Right atrium auricular region (tissue), 2 donors: ENCODE measurements at places on chromosomes 6 and 20. TPM values are rescaled to one million over a fixed set of nuclear protein-coding genes. Genes with fewer than 3 reads are reported as not detected.
A peak's percentile ranks its signal among the peaks of the same experiment; 100 is the strongest.

GRCh38 chr20:42949950-42950349 is 239.8 kb downstream of the PTPRT start:
- no peak for DNase-seq

DNA sequence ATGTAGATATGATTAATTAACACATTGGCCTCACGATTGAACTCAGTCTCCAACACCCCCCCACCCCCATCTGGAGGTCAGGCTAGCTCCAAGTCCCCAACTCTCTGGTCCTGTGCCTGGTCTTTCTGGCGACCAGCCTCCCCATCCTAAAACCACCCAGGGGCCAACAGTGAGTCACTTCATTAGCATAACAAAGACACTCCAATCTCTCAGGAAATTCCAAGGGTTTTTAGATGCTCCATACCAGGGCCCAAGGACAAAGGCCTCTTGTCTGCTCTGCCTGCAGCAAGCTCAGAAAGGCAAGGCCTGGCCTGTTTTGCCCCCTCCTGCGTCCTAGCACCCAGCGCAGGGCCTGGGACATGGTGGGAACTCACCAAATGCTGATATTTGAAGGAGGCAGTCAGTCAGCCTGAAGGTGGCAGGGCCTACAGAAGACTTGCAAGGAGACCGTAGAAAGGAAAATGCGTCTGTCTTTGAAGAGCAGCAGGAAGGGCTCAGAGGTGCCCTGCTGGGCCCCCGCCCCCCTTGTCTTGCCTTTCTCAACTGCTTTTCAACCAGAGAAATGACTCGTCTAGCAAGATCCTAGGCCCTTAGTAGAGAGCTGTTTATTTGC is 184.7 kb downstream of the CDH4 start:
- no peak for DNase-seq

CST2 gene
- not detected for total RNA-seq

DNA sequence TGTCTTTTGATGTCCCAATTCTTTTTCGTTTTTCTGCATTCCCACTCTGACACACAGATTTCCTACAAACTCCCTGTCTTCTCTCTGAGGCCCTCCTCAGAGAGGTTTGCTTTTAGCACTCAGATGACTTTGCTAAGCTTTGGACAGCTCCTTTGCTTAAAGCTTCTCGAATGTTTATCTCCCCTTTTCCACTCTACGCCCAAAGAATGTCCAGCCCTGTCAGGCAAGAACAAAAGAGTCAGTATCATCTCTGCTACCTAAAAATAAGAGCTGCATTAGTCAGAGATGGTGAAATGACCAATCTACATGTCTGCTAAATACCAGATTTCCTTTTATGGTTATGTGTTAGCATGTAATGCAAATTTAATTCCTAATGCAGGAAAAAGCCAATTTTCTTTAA is 56.8 kb downstream of the PREP start:
- DNase-seq, result no peak

DNA sequence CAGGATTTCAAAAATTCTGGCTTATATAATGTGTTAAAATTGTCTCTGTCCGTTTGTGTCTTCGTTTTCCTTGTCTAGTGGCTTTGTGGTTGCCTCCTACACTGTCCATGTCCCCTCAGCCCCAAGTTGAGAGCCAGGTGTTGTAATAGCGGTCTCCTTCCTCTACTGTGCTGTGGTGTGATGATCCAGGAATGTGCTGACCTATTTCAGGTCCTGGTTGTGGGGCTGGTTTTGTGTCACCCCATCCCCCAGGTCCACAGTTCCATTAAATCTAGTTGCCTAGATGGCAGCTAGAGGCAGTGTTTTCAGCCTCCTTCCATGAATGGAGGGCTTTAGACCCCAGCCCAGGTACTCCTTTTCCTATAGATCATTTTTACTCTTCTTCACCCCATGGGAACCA is 128.7 kb downstream of the DNAH8 start:
- DNase-seq, result no peak

DNA sequence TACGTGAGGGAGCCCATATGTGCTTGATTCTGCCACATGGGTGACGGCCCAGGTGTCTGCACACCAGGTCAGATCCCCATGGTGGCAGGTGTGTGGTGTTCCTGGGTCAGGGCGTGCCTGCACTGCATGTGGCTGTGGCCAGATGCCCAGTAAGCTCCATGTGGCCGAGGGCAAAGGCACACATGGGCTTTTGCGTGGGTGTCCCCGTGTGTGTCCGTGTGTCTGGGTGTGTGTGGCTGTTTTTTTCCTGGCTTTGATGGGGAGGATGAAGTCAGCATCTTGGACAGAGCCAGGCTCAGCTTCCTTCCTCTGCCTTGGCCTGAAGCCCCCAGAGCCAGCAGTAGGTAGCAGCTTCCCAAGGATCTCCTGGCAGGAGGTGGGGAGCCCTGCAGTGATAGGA is 1.5 kb upstream of the TNXB start:
- DNase-seq, result no peak

DNA sequence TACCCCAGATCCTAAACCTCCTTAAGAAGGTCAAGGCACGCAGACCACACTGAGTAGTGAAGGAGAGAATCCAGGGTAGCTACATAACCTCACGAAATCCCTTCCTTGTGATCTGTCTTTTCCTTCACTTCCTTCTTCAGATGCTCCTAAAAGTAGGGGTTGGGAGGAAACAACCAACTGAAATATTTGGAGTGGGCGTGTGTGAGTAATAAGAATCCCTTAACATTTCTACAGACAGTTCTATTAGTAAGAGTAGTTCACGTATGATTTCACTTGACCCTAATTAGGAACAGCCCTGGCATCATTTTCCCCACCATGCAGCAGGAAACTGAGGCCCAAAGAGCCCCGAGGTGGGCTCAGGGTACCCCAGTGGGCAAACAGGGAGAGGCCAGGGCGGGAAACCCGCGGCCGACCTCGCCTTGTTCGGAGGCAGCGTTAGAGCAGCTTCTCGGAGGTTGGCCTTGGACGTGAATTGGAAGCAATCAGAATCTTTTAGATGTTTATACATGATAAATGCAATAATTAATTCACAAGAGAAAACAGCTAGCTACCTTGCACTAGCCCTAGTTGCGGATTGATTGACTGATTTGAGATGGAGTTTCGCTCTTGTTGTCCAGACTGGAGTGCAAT is 859 bp upstream of the RAE1 start:
- DNase-seq, result no peak

DNA sequence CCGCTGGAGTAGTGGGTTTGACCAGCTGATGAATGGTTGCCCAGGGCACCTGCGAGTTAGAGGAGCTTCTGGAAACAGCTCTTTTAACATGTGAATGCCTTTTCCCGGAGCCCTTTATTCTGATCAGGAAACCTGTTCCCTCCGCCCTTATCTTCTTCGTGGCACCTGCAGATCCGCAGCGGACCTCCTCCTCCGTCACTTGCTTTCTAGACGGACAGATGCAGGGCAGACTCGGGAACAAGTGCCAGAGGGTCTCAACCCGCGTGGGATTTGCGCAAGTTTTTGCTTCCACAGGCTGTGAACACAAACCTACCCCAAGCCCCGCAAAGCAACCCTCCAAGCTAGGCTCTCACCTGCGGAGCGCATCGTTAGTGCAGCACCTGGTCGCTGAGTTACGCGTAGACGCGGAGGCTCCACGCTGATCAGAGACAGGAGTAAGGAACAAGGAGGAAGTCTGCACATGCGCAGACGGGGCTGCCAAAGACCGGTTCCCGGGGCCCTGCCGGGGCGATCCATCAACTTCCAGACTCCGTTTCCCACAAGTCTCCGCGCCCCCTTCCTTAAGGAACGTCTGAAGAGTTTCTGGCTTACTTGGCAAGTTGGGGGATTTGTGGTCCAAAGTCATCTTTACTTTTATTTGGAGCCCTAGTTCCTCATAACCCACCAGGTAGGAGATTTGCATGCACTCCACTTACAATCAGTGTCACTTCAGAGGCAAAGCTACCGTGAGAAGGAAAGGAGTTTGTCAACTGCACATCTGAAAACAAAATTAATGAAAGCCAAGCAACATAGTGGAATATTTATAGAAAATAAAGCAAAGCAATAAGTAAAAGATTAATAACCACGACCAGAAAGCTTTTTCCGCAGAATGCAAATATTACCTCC is 52.7 kb upstream of the ELMO2 start:
- no peak for DNase-seq

ATXN1 gene
- 62.0 TPM for total RNA-seq

PROKR2 gene
- not detected for total RNA-seq

HMGCLL1 gene
- total RNA-seq, result 0.94 TPM

GNRH2 gene
- not detected for total RNA-seq

DNA sequence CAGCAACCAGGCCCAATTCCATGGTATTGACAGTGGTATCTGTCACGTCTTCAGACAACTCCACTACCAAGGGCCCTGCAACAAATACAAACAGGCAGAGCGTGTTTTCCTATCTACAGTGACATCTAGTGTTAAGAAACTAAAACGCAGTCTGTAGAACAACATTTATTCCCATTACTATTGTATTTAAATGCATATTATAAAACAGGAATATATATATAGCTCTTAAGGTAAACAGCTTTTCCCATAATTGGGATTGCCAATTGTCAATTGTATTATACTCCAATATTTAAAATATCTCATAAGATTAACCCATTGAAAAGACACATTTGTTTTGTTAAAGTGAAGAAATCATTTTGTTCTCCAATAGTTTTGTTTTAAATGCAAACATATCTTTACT is 97.2 kb downstream of the KIF16B start:
- no peak for DNase-seq

MCHR2 gene
- total RNA-seq, result not detected

DNA sequence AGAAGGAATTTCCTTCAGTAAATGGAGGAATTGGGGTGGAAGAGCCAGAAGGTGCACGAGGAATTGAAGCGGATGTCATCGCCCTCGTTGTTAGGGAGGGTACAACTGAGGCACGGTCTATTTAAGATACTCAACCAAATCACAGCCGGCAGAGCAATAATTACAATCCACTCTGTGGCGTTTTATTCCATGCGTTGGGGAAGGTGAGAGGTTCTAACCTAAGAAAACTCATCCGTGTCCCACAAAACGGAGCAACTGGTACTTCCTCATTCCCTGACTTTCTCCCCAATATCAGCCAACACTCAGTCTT is 802 bp upstream of the RRBP1 start:
- DNase-seq, result no peak

- no peak for DNase-seq
Measured at GRCh38 chr6:47307362-47308197, 2.1 kb downstream of the TNFRSF21 start.

GRCh38 chr6:328136-328670 is 35.9 kb downstream of the DUSP22 start:
- peak; percentile 87 for DNase-seq

- DNase-seq, result no peak
Measured at GRCh38 chr6:55023230-55023629, 151.1 kb upstream of the HCRTR2 start.

STK38 gene
- 17.6 TPM for total RNA-seq

ADAT2 gene
- 2.2 TPM for total RNA-seq

ZFP57 gene
- total RNA-seq, result 0.30 TPM

MEP1A gene
- not detected for total RNA-seq

DNA sequence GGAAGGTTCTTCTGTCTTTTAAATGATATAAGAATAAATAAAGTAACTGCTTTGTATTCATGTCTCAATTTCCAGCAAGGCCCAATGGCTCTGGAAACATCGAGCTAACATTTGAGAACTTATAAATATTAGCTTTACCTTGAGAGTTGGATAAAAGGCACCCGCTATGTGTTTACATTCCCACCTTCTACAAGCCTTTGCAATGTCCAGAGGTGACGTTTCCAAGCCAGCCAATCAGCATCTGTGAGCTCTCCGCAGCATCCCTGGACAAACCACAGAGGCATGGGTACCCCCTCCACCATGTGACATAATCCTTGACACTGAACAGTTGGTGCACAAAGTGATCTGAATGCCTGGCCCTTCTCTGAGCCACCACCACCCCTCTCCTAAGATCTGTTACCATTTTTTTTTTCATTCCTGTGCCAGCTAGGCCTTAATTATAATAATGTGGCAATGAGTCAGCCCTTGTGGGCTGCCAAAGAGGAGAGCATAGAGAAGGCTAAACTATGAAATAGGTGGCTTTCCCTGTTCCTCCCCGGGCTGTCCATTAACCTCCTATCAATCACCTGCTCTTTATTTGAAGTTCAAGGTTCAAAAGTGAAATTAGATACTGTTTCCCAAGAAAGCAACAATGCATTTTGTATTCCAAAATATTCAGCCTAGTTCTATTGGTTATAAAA is 4.1 kb downstream of the CBLN4 start:
- no peak for DNase-seq

GRCh38 chr6:119256978-119257462 is 92.5 kb downstream of the MAN1A1 start:
- no peak for DNase-seq

GRCh38 chr6:106643061-106643460 is 13.7 kb downstream of the QRSL1 start:
- DNase-seq, result no peak

DNA sequence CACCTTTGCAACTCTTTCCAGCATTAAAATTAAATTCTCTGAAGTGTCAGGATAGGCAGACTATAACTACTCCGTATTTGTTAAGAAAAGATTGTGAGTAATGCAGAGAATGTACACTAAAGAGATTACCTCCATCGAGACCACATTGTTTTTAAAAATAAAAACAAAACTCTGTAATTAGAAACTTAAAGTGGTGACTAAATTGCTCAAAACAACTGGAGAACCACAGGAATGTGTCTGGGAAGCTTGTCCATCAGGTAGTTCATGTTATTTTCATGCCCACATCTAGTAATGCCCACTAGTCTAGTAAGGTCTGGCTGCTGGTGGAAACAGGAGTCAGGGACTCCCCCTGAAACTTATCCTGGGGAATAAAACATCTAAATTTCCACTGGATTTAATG is 103.0 kb upstream of the FOXQ1 start:
- no peak for DNase-seq

- no peak for DNase-seq
Measured at GRCh38 chr6:168559574-168560098, 118.7 kb downstream of the SMOC2 start.

RAD21L1 gene
- not detected for total RNA-seq

SLC22A16 gene
- total RNA-seq, result not detected

ZC3H12D gene
- 1.3 TPM for total RNA-seq

- DNase-seq, result peak; percentile 95
Measured at GRCh38 chr20:38298768-38299288, 5.1 kb upstream of the BPI start.
